ENCODE measurements at places on chromosomes 2 and 18.

GRCh38 chr2:241001413-241002274 is 3.2 kb downstream of the SNED1 start:
- DNase-seq = no peak

GRCh38 chr18:23908827-23909226 is 105.7 kb upstream of the TTC39C start:
- DNase-seq = no peak

DNA sequence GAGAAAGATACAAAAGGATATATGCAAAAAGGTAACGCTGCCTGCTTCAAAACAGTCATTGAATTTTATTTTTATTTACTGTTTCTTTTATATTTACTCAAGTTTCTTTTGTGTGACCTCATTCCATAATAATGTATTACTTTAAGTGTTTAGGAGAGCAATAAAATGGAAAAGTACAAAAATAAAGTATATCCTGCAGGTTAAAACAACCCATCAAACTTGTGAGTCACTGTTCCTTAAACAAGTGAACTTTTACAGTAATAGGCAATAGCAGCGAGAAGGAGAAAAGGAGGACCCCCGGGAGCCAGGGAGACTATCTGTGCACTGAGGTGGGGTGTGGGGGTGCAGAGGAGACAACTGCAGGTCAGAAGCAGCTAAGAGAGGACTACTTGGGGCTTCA is 124.5 kb downstream of the EN1 start:
- DNase-seq = no peak

GRCh38 chr2:151325581-151326095 is 31.8 kb upstream of the TNFAIP6 start:
- no peak for DNase-seq

- DNase-seq = no peak
These were observed 72.0 kb upstream of the FN1 start for GRCh38 chr2:215507836-215508235.

DNA sequence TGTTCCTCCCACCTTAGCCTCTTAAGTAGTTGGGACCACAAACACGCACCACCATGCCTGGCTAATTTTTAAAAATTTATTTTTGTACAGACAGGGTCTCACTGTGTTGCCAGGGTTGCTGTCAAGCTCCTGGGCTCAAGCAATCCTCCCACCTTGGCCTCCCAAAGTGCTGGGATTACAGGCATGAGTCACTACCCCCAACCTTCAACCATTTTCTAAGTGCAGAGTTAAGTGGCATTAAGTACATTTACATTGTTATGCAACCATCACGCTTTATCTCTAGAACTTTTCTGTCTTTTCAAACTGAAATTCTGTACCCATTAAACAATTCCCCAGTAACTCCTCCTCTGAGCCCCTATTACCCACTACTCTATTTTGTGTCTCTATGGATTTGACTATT is 45.9 kb upstream of the AFF3 start:
- no peak for DNase-seq

- DNase-seq = no peak
These were observed 56.3 kb downstream of the PAX3 start for GRCh38 chr2:222242532-222242931.

DNA sequence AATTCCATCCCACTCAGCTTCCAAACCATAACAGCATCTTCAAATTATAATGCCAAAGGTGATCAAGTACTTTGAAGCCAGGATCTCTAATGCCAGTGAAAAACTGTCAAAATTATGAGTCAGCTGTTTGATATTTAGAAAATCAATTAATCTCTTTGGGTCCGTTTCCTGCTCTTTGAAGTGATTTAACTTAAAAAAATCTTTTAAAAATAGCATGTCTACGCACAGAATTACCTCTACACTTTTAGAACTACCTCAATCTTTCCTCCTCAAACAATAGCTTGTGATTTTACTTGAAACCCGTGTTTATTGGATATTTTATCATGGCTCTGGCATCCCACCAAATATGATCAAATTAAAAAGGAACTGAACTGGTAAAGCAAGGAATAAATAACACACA is 31.3 kb upstream of the TANK start:
- DNase-seq = no peak

GRCh38 chr2:68091439-68092034 is 28.7 kb upstream of the C1D start:
- no peak for DNase-seq

DNA sequence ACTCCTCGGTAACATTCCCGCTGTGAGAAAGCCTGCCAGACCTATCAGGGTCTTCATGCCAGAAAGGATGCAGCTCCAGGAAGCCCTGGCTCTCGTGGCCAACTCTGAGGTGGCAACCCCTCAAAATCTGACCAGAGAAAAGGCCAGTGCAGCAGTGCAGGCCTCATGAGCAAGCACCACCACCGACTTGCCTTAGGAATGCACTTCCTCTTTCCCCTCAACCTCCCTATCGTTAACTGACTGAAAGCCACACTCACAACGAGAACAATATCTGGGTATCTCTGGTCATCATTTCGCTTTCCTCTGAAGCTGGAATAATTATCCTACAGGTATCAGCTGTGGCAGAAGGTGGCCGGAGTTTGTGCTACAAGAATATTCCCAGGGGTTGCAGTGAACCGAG is 101.4 kb upstream of the POU3F3 start:
- DNase-seq = no peak

DNA sequence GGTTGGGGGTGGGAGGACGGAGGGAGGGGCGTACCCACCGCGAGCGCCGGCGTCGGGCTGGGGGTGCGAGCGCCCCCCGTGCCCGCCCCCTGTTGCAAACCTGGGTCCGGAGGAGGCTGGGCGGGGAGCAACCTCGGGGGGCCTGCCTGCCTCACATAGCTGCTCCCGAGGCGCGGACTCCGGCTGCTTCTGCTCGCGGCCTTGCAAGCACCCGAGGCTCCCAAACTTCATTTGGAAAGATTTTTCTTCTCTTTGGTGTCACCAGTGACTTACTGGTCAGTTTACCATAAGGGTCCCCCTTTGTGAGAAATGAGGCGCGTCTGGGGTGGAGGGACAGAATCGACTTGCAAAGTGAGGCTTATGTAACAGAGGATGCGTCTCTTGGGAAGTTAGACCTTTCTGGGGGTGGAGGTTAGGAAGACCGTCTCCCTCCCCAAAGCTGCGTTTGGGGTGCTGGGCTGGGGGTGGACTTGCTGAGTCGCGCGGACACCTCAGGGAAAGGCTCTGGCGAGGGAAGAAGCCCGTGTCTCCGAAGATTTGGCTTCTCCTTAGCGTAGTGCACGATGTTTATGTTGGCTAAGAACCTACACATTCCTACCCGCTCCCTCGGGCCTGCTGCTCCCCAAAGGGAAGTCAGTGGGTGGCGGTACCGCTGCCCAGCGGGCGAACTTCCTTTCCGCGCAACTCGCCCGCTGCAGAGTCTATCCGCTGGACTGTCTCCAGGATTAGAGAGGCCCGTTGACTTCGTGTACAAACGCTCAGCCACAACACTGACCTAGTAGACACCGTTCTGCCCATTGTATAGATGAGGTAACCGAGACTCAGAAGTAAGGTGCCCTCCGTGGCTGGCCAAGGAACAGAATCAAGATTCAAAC is 559 bp downstream of the TMEM37 start:
- no peak for DNase-seq

GRCh38 chr2:241072151-241072550 is 29.9 kb downstream of the MTERF4 start:
- no peak for DNase-seq

DNA sequence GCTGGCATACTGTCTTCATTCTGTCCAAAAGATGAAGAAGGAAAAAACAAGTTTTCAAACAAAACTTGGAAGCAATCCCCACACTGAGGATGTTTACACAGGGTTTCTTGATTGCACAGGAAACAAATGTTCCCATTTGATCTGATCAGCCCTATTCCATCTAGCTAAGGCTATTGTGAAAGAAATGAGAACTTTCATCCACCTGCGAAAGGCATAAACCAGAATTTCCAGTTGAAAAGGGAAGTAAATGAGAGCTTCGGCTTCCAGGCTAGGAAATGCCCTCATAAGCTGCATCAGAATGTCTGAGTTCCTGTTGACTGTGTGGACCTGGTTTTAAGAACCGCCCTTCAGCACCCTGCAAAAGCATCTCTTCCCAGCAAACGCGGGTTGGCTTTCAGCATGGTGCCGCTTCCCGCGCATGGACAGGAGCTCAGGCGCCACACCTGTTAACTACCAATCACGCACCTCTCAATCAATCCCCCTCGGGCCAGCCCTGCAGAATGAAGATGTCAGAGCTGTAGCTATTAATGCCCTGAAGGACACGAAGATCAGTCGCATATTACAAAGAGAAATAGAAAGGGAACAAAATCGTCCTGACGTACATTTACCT is 850.4 kb downstream of the GALR1 start:
- DNase-seq = no peak

- DNase-seq = no peak
These were observed 171.2 kb downstream of the NBAS start for GRCh38 chr2:15389895-15390294.

- DNase-seq = no peak
These were observed 24.2 kb downstream of the TET3 start for GRCh38 chr2:74008761-74009395.

- DNase-seq = no peak
These were observed 31.6 kb upstream of the CCBE1 start for GRCh38 chr18:59728816-59729215.

- no peak for DNase-seq
These were observed 179.7 kb downstream of the ACKR3 start for GRCh38 chr2:236749346-236749745.

DNA sequence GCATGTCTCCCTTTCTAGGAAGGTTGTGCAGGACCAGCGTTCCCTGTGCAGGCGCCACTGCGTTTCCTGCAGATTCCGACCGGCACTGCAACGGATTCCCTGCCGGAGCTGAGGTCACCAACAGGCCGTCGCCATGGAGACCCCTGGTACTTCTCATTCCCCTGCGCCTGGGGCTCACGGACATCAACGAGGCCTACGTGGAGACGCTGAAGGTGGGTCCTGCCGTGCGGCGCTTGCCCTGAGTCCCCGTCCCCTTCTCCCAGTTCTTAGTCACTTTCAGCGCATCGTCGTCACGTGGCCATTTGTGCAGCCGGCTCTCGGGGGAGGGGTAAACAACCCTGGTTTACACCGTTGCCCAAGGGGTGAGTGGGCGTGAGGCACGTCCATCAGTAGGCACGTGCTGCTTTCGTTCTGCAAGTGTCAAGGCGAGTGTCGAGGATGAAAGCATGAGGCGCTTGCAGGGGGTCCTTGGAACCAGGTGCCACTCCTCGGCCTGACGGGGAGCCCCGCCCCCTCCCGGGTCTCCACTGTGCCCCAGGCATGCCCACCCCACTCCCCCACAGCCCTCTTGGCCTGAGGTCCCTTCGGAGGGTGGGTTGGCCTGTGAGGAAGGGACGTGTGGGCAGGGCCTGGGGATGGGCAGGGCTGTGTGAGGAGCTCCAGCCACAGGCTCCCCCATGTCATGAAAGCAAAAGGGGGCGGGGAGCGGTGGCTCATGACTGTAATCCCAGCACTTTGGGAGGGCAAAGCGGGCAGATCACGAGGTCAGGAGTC is 19.8 kb downstream of the DTYMK start:
- DNase-seq = no peak

GRCh38 chr2:20153131-20153851 is 71.6 kb downstream of the SDC1 start:
- DNase-seq = no peak

- no peak for DNase-seq
These were observed 470.1 kb downstream of the DLGAP1 start for GRCh38 chr18:3985020-3985419.

- DNase-seq = no peak
These were observed 300.1 kb upstream of the SLC8A1 start for GRCh38 chr2:40751981-40752380.

DNA sequence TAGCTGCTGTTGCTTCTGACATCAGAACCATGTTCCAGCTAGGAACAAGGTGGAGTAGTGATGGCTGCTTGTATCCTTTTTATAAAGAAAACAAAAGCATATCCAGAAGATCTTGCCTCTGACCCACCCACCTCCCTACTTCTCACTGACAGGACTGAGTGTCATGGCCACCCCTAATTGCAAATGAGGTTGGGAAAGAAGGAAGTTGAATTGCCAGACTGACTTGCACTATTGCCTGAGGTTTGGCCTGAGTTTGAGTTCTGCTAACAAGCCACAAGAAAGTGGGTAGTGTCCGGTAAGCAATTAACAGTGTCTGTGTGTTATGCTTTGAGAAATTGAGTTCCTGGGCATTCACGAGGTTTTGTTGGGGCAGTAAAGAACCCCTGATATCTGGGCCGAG is 22.8 kb downstream of the SGPP2 start:
- no peak for DNase-seq

DNA sequence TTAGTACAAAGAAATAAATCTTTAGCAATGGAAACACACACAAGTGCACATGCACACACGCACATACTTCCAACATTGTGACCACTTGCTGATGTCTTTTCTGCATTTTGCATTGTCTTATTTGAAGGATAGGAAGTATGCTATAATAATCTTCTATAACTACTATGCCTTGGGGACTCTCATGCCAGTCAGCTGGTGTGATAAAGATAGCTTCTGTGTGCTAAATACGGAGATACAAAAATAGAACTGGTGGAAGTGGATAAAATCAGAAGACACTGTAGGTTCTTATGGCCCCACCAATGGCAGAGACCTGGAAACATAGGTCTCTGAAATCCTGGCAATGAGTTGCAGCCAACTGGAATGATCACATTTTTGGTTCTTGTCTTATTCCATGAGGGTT is 31.5 kb upstream of the RASGRP3 start:
- no peak for DNase-seq

Data from stimulated activated CD4-positive, alpha-beta T cell treated with anti-CD3 and anti-CD28 coated beads, Interleukin-15, amount 100 ng/mL, for 1 hour (primary cell).